ENCODE measurements at places on chromosomes 7 and 10.
A peak's percentile ranks its signal among the peaks of the same experiment; 100 is the strongest.

- DNase-seq, result no peak
Measured at GRCh38 chr10:112981553-112981952, 31.5 kb downstream of the TCF7L2 start.

DNA sequence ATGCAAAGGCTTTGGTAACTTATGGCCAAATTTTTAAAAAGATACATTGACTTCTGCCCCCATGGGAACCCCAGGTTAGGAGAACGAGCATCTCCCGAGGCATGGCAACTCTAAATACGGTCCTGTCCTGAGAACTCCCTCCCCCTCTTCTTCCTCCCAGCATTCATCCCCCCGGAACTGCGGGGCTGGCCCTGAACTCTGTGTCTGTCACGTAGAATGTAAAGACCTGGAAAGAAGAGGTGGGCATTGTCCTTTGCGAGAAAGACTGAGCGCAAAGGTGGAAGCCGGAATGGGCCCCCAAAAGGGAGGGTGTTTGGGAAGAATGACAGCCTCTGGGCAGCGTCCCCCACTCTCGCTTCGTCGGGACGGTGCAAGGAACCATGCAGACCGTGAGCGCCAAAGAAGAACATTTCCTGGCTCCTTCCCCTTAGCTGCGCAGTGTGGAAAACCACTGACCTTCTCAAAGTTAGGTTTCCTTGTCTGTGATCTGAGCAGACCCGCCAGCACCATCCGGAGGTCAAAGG is 21.0 kb downstream of the SHH start:
- DNase-seq, result no peak

DNA sequence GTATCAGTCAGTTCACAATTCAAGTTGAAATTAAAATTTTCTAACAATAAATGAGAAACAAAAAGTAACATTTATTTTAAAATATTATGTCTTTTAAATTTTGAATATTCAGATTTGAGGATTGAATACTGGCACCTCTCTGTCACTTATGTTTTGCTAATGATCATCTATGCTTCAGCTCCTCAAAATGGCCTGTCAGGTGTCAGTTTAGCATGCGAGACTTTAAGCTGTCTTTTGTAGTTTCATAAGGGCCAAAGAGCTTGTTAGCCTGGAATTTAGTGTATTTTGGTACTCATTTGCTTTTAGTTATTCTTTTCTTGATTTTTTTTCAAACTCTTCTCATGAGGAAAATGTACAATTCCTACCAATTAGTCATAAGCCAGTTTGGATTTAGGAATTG is 102.0 kb upstream of the RPA3 start:
- no peak for DNase-seq

DNA sequence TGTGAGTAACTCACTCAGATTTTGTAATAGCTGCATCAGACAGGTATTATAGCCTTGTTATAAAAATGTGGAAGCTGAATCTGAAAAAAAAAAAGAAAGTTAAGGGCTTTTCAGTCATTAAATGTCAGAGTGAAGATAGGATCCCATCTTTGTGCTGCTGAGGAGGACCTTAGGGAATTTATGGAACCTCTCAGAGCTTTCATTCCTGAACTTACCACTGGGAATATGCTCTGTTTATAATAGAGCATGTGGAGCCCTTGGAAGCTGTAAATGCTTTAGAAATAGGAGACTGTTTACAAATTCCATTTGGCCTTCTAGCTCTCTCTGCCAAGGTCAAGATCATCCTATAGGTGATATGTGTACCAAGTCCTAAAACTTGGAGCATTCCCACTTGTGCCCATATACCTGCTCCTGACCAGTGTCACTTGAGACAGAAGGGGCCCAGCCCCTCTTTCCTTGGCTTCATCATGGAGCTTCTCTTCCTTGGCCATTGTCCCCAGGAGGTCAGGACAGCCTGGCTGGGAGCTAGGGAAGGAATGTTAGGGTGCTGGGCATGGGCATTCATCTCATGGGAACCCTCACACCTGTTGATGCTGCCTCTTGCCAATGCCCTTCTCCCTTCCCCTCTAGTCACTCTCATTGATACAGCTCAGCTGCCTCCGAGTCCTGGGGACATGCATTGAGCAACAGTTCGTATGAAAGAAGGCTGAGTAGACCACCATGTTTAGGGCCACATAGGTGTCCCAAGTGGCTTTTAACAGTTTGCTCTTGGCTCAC is 105.3 kb downstream of the LRRC18 start:
- no peak for DNase-seq

GRCh38 chr7:44280993-44281721 is 44.2 kb downstream of the CAMK2B start:
- peak; percentile 61 for DNase-seq

- no peak for DNase-seq
Measured at GRCh38 chr7:25427721-25428120, 199.4 kb upstream of the NPVF start.

GRCh38 chr10:128095027-128095752 is 31.0 kb downstream of the MKI67 start:
- DNase-seq, result no peak

DNA sequence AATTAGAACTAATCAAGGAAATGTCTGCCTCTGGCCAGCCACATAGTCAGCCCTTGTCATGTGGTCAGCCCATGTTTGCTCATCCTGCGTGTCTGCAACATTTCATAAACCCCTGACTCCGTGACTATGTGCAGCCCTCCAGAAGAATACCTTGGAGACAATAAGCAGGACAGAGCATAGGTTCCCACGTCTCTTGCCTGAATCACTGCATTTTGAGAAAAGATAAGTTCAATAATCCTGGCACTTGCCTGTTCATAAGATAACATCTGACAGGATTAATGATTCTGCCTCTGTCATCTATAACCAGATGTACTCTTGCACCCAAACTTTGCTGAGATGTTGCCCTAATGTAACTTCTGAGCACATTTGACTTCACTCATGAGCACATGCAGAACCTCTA is 78.4 kb downstream of the AKR1D1 start:
- no peak for DNase-seq

DNA sequence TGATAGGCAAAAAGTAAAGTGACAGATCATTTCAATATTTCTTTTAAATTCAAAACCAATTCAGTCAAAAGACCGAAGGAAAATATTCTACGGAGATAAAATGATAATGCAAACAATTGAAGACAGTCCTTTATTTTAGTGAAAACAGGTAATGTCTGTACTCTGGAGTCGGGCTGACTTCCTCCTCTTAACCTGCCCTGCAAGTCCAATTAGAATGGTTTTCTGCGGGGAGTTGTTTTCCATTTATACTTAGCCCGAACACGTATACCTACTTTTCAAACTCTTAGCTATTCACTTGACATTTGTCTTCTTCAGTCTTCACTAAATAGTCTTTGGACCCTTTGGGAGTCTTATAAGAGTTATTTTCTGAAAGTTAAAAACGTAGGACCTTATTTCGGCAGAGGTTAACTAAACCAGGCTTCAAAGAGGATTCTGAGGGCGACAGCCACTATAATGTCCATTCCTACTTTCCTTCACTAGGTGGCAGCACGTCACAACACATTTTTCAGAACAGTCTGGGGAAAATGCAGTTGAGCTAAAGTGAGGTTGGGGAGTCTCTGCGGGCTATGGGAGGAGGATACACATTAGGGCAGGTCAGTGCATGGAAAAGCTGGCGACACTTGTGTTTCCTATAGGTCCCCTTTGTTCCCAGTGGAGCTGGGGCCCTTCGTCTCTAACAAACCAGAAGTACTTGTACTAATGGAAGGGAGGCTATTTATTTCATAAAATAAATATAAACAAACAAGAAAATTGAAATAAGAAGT is 472.0 kb downstream of the KCNMA1 start:
- DNase-seq, result no peak

DNA sequence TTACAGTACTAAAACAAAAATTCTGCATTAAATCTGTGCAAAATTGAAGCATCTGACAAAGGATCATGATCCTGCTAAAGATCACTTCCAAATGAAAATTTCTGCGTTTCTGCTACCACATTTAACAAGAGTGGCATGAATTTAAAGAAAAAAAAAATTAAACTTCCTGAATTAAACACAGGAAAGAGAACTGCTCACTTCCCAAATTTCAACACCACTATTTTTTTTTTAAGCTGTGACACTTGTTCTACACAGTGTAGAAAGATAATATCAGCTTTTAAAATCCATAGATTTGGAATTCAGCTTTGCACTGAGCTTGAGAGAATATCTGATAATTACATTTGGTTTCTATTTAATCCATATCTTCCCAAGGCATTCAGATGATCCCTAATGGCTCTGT is 73.6 kb downstream of the EPC1 start:
- no peak for DNase-seq
